GM23338 (cell line): ENCODE measurements at places on chromosomes 5 and 9.

DNA sequence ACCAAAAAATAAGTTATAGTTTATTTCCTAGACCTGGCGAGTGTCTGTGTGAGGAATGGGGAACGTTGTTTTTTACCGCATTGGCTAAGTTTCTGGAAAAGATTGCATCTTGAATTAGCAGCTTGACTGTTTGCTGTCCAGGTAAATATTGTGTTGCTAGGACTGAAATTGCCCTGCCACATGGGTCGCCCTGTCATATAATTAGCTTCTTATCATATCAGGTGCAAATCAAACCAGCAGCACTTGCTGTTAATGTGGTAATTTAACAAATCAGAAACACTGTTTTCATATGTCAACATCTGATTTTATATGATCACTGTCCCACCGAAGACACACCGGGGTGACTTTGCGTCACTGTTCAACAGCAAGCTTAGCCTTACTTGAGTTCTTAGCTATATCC, 63.7 kb upstream of the ZNF622 start:
- no peak for DNase-seq

- DNase-seq: no peak
Observed at GRCh38 chr5:111863801-111864200, 106.8 kb upstream of the NREP start.

- no peak for DNase-seq
Observed at GRCh38 chr5:89399548-89399947, 516.6 kb upstream of the MEF2C start.

DNA sequence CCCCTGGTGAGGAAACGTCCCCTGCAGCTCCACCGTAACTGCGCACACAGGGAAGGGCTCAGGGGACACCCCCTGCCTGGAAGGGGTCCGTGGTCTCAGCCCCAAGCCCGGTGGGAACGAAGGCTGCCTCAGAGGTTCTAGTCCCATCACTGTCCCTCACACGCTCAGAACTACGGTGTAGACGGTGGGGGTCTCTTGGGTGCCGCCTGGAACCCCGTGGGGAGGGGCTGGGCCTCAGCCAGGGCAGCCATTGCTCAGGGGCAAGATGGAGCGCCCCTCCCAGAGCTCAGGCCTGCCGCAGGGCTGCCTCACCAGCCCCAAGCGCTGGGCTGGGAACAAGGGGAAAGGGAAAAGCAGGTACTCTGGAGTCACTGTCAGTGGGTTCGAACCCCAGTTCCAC, 2.9 kb downstream of the AGPAT2 start:
- no peak for DNase-seq

GRCh38 chr5:28517691-28518090, 1479.3 kb upstream of the CDH9 start:
- DNase-seq: no peak

GRCh38 chr5:68141494-68141893, 74.1 kb upstream of the PIK3R1 start:
- DNase-seq: no peak

- DNase-seq: no peak
Observed at GRCh38 chr9:137348769-137349470, 46.8 kb upstream of the NRARP start.

- DNase-seq: no peak
Observed at GRCh38 chr5:167943343-167943742, 348.1 kb upstream of the WWC1 start.

- DNase-seq: peak; percentile 38
Observed at GRCh38 chr9:38067859-38068681, 957 bp downstream of the SHB start.

- no peak for DNase-seq
Observed at GRCh38 chr9:112103405-112103804, 71.7 kb downstream of the SUSD1 start.

- DNase-seq: no peak
Observed at GRCh38 chr9:127873886-127874285, 3.6 kb downstream of the AK1 start.

DNA sequence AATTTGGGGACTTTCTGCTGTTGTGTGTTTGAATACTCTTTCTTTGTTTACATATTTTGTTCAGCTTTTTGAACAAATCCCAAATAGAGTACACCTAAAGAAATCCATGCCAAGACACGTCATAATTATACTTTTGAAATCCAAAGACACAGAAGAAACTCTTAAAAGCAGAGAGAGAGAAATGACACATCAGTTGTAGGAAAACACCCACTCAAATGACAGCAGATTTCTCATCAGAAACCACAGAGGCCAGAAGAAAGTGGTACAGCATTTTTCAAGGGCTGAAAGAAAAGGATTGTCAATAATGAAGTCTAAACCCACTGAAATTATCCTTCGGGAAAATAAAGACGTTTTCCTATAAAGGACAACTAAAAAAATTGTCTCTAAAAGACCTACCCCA, 378.6 kb downstream of the GADD45G start:
- DNase-seq: no peak

GRCh38 chr9:35616681-35617459, 1.3 kb downstream of the CD72 start:
- peak; percentile 89 for DNase-seq

GRCh38 chr9:114691046-114691955, 9.3 kb upstream of the TEX48 start:
- DNase-seq: no peak

GRCh38 chr5:160370713-160371034, 248 bp upstream of the C1QTNF2 start:
- no peak for DNase-seq

DNA sequence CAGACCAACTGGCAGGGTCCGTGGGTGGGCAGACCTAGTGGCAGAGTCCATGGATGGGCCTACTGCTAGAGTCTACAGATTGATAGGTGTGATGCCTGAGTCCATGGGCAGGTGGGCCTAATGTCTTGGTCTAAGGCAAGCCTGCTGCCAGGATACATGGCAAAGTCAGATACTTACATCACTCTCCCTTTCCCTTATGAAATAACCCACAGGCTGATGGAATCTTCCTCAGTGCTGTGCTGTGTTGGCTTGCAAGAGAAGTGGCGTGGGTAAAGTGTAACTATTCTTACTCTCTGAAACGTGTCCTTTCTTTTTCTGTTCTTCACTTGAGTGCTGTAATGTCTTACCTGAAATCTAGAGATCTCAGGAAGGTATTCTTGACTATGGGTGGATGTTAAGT, 67.3 kb upstream of the ADRB2 start:
- DNase-seq: no peak

DNA sequence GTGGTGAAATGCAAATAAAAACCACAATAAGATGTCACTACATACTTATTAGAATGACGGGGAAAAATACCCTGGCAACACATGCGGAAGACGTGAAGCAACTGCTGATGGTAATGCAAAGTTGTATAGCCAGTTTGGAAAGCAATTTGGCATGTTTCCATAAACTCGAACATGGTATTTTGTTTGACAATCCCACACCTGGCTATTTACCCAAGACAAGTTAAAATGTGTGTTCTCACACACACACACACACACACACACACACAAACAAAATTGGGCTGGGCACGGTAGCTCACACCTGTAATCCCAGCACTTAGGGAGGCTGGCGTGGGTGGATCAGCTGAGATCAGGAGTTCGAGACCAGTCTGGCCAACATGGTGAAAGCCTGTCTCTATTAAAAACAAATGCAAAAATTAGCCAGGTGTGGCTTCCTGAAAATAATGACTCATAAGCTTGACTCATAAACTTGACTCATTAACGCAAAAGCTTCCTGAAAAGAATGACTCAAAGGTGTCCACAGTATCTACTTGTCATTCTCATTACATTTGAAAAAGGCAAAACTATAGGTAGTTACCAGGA, 456.5 kb downstream of the CDH18 start:
- DNase-seq: no peak

- DNase-seq: no peak
Observed at GRCh38 chr5:102312586-102313370, 16.7 kb upstream of the SLCO4C1 start.

- DNase-seq: peak; percentile 78
Observed at GRCh38 chr9:134163371-134164196, 780 bp downstream of the RNU6ATAC start.

DNA sequence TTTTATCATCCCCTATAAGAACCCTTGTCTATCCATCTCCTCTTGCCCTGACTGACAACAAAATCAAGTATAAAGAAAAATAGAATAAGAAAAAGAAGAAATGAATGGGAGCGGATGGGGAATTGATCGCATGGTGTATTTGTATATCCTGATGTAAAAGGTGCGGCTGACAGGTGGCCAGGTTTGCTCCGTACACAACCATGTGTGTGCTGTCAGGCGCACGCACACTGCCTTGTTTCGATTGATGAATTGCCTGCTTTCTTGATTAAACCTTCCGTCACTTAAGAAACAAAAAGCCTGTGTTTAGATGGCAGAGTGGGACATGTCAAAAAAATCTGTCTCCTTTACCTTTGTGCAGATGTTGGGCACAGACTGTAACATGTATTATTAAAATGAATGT, 102.6 kb downstream of the MVB12B start:
- no peak for DNase-seq

DNA sequence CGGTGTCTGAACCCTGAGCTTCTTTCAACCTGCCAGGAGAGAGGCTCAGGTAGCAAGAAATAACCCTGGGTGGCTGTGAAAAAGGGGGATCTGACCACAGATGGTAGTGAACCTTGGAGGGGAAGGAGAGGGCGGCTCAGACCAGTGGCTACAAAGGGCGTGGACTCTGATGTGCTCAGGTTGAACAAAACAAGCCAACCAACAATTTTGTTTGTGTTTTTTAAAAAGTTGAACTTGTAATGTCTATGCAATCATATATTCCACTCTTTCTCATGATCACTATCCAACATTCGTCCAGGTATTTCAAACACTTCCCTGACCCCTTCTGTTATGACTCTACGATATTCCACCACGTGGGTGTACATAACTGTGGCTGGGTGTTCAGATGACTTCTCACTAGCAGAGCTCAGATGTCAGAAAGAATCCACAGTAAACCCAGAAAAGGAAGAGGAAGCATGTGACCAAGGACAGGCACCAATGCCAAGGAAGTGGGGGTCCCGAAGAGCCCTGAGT, 20.0 kb downstream of the PTPN3 start:
- no peak for DNase-seq

- DNase-seq: peak; percentile 45
Observed at GRCh38 chr5:125815-126214, 33.8 kb downstream of the PLEKHG4B start.

- DNase-seq: no peak
Observed at GRCh38 chr5:24547132-24547531, 97.6 kb downstream of the CDH10 start.

GRCh38 chr9:2837915-2838314, 6.0 kb downstream of the PUM3 start:
- no peak for DNase-seq

DNA sequence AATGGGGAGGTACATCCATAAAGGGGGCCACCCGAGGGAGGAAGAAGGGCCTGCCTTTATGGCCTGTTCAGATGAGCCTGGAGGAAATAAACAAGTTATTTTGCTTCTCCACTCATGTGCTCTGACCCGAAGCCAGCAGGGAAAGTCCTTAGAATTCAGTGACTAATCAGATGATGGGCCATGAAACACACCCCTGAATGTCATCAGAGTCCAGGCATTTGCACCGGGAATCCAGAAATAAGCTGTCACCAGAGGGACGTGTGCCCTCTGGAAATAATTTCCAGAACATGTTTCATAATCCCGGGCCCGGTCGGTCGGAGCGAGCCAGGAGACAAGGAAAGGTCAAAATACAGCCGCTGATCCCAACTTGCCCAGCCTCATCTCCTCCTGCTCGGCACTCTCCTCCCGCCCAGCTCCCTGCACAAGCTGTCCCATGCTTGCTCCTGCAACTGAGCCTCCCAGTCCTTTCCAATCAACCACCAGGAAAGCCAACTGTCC, 73.6 kb upstream of the ZNF622 start:
- no peak for DNase-seq

GRCh38 chr5:111337133-111337532, 112.9 kb downstream of the CAMK4 start:
- no peak for DNase-seq

DNA sequence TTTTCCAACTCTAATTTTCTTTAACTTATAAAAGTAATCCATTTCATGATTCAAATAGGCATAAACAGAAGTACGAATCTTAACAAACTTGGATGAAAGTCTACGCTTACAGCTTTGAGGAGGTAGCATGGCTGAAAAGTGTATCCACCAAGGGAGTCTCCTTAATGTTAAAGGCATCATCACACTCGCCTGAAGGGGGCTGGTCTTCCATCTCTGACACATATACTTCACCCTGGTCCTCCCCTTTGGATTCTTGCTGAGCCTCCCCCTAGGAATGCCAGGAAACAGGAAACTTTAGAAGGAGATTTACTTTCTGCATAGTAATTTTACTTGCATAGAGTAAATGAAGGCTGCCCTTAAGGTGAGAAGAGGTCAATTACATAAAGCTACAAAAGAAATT, 10.3 kb upstream of the NME5 start:
- peak; percentile 68 for DNase-seq

DNA sequence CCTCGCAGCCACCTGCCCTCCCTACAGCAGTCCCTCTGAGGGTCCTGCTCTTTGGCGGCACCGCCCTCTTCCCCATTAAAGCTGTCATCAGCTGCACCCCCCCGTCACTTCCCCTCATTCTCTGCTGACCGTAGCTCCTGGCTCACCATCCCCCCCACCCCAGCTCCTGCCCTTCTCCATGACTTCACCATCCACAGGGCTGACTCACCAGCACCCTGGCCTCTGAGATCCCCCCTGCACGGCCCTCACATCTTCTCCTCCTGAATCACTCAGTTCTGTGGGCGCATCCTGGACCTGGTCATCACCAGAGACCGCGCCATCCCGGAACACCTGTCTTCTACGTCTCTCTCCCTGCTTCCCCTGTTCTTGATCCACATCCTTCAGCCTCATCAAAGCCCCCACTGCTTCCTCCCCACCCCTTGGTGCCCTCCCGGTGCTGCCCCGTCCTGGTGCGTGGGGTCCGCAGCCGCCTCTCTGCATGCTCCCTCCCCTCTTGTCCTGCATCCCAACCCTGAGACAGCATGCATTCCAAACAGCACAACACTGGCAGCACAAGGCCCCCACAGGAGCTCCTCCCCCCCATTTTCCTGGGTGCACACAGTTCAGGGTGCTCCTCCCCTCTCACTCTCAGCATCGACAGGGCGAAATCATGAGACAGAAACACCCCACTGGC, 12.9 kb downstream of the FLT4 start:
- DNase-seq: no peak

DNA sequence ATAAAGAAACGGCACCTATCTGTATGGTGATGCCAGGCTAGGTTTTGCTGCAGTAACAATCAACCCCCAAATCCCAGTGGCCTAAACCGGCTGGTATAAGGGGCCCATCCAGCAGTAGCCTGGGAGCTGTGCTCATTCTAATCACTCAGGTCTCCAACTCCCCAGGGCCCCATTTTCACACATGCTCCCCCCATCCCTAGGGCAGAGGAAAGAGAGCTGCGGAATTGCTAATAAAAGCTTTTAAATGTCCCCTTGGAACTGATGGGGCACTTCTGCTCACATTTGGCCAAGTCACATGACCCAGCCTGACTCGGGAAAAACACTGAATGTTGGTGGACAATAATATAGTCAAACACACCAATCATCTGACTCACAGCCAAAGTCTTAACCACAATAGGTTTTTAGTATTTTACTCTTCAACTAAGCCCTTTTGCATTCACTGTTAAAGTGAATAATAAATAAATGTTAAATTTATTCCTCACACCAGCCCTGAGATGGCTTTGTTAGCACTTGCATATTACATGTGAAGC, 1.6 kb downstream of the FBLL1 start:
- no peak for DNase-seq

GRCh38 chr5:14063691-14064090, 79.5 kb upstream of the TRIO start:
- no peak for DNase-seq

GRCh38 chr9:112615584-112616266, 102.2 kb downstream of the INIP start:
- DNase-seq: no peak
